ENCODE measurements at places on chromosomes 6 and 20.

- DNase-seq, result no peak
Observed at GRCh38 chr20:32183947-32184635, 23.5 kb downstream of the PLAGL2 start.

DNA sequence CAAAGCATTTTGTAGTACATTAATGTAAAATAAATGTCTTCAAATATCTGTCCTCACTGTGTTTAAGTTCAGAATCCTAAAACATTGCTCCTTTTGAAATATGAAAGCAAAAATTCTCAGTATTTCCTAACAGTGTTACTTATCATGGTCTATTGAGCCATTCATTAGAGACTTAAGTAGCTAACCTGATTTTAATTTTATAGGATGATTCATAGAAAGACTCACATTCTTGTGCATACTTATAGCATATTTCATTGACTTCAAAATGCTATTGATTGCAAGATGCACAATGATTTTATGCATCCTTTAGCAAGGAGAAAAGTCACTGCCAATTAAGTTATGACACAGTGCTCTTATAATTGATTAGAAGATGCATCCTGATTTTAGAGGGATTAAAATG is 85.7 kb downstream of the HIVEP1 start:
- no peak for DNase-seq

DNA sequence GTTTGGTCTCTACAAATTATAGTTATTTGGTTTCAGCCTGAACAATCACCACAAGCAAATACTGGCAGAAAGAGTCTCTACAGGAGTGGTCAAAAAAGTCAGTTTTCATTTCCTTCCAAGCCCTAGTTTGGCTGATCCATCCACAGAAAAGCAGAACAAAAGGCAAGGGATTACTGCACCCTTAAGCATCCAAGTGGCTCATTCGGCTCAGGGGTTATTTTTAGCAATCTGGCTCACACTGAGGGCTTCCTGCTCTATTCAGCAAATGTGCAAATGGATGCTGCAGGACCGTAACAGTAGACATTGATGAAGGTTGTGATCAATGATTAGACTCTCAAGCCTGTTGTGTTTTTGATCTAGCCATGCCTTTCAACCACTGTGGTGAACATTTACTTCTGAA is 62.2 kb upstream of the FABP7 start:
- DNase-seq, result no peak

DNA sequence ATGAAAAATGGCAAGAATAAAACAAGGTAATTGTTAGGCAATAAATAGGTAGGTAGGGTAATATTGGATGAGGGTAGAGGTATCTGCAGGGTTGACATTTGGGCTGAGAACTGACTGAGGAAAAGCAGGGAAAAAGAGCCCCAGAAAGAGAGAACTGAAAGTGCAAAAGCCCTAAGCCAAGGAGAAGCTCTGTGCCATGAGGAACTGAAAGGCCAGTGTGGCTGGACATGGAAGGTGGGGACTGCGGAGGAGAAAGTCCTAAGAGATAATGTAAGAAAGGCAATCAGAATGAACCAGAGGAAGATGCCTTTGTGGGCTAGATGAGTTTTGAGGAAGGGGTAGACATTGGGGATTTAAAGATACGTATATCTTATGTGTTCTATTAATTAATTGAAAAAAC is 9.9 kb upstream of the HIVEP2 start:
- DNase-seq, result no peak

GRCh38 chr20:59006864-59007664 is at the start of gene CTSZ:
Gene CTSZ (minus strand): TSS chr20:59007254. CDS start chr20:59007128, 126 bp downstream.
- DNase-seq, result no peak

DNA sequence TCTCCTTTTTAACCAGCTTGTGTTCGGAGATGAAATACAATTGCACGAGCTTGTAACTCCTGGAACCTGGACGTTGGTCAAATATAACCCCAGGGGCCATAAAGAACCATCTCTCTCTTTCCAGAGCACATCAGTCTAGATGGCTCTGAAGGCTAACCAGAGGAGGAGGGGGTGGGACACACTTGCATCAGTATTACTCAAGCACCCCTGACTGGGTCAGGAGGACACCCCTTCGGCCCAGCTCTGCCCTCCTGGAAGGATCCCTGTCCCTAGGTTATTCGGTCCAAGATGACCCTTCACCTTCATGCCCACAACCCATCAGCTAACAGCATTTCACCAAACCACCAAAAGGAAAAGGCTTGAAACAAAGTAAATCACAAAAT is 67.1 kb downstream of the FYN start:
- no peak for DNase-seq

GRCh38 chr6:4773181-4773580 is 3.0 kb upstream of the CDYL start:
- DNase-seq, result no peak

GRCh38 chr6:89596484-89596883 is 42.1 kb downstream of the LYRM2 start:
- DNase-seq, result no peak

GRCh38 chr6:11586536-11586935 is 49.0 kb downstream of the TMEM170B start:
- no peak for DNase-seq

DNA sequence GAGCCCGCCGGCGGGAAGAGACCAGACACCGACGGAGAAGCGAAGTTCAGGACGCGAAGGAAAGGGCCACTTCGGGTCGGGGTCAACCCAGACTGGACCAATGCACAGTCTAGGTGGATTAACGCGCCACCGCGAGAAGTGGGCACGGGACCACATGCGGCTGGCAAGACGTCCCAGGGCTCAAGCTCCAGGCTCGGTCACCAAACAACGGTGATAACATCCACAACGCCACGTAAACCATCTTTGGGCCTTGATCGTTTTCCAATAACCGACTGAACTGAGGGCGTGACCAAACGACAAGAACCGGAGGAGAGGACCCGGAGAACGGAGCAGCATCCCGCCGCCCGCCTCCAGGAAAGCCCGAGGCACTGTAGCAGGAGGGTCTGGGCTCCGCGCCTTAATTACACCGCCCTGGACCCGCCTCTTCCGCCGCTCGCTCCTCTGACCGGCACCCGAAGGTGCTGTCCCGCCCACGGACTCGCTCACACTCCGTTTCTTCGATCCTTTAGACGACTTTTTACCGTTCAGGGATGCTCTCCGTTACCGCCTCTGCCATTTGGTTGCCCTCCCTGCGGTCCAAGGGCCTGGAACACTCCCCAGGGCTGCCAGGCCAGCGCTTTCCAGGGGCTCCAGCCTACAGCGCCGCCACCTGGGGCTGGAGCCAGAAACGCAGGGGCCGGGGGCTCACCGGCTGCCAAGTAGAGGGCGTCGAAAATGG is 44.1 kb downstream of the DPPA5 start:
- DNase-seq, result no peak

GRCh38 chr20:33444797-33445560 is 1.4 kb upstream of the SNTA1 start:
- DNase-seq, result no peak

DNA sequence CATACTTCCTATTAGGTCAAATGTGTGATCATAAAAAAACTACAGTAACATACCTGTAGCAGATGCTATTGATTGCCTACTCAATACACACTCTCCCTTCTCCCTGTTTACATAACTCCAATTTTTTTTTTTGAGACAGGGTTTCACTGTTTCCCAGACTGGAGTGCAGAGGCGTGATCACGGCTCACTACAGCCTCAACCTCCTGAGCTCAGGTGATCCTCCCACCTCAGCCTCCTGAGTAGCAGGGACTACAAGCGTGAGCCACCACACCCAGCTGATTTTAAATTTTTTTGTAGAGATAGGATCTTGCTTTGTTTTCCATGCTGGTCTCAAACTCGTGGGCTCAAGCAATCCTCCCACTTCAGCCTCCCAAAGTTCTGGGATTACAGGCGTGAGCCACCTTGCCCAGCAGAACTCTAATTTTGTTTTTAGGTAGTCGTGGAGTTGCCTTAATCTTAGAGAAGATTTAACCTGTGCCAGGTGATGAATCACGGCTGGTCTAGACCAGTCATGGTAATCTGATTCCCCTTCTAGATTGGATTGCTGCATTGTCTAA is 14.0 kb upstream of the KIF3B start:
- no peak for DNase-seq

DNA sequence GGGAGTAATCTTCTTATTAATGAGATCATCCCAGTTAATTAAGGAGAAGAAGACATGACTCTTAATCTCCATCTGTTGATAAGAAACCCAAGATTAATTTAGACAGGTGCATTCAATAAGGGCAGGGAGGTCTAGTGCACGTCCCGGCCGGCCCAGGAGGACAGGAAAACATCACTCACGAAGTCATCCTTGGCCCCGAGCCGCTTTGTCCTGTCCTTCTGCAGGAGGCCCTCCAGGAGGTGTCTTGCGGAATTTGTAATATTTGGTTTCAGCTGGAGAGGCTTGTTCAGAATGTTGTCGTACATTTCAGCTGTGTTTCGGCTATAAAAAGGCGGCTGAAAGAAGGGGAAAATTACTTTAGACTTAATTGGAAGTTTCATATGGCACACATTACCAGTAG is 118.4 kb upstream of the SLC2A12 start:
- no peak for DNase-seq

DNA sequence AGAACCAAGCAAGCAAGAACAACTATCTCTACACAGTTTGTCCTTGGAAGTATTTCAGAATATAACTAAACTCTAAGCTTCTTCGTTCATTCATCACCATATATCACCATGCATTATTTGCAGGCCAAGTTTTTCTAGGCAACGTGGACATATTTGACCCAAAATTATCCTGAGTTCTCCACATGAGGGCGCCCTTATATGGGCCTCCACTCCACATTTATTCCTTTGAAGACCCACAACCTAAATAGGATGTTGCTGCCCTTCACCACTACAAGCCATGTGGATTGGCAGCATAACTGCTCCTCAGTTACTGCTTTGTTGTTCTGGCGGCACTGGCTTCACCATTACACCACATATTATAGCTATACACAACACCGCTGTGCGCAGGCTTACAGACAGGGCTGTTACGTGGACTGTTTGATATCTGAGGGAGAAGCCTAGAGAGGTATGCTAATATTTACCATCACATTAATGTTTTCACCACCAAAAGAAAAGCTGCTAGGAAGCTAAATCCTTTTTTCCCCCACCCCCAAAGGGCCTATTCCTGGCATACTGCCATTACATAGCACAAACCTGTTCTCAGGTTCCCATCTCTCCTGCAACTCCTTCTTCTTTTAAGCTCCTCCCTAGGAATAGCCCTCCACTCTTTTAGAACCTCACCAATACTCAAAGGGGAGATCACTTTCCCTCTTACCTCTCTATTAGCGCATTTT is 411.7 kb downstream of the C6orf118 start:
- no peak for DNase-seq

GRCh38 chr6:128827675-128828464 is 55.1 kb upstream of the LAMA2 start:
- no peak for DNase-seq

DNA sequence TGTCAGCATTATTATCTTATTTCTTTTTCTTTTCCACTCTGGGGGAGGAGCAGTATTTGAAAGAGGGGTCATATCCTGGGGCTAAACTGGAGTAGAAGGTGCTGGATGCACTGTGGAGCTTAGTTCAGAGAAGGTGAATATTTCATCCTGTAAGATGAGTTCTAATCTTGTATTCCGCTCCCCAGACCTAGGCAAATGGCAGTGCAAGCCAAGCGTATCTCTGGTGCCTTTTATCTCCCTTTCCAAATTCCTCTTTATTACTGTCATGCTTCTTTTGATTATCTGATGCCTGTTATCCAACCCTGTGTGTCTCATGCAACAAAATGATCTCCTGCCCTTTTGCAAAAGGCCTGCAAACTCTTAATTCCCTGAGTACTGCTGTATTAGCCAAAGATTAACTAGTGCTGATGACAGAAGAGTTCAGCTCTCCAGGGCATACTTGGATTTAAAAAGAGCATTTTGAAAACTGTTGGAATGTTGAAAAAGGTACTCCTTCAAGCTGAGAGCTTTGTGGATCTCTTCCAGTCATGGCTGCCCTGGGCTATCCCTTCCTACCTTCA is 138.0 kb downstream of the CARMIL1 start:
- DNase-seq, result no peak

GRCh38 chr6:90907931-90908655 is 321.2 kb upstream of the MAP3K7 start:
- no peak for DNase-seq

GRCh38 chr20:62051144-62051543 is 14.5 kb downstream of the TAF4 start:
- DNase-seq, result no peak

- DNase-seq, result no peak
Observed at GRCh38 chr20:61661583-61661982, 404.1 kb downstream of the TAF4 start.

DNA sequence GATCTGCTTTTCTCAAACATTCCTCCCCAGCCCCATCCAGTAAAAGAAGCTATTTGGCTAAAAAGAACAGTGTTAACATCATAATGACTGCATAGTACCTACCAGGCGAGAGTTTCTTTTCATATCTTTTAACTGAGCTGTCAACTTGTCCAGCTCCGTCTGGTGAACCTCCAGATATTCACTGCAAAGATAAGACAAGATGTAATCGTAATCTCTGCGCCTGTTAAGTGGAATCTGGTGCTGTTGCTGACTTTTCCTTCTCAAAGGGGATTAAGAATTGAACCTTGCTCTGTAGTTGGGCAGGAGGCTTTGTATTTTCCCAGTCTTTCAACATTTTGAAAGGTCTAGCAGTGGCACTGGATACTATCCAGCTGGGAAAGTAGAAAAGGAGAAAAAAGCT is 63.0 kb downstream of the RIPOR2 start:
- no peak for DNase-seq

DNA sequence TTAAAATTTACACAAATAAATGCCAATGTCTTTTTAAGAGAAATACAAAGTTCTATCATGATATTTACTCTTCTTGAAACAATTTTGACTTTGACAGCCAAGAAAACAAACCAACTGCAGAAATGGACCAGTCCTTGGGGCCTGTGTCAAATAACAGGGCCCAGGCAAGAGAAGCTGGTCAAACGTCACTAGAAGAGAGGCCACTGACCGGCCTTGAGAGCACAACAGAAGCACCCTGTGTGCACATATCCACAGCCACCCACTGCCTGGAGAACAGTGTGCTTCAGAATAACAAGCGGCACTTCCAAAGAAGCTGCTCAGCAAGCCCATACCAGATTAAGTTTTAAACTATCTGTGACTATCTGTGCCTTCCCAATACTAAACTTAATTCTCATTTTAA is 14.8 kb downstream of the APMAP start:
- DNase-seq, result no peak

DNA sequence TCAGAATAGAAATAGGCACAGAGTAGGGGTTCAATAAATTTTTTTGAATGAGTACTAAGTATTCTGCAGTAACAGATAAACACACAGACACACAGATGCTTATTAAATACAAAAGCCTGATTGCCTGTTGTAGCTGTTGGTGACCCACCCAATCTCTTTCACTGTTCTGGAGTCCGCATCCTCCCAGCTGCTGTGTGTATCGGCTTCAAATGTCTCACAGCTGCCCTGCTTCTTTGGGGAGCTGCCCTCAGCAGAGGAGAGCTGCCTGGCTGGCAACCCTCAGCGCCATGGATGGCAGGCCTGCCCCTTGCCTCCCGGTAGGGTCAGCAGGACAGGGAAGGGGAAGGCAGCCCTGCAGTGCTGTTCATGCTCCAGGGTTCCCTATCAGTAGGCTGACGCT is 85.9 kb upstream of the PRND start:
- no peak for DNase-seq
